NCI-H82 (cell line): ENCODE measurements at places on chromosomes 6 and 20.

- DNase-seq = no peak
These were observed 27.6 kb upstream of the MRGBP start for GRCh38 chr20:62768551-62769287.

GRCh38 chr6:110831405-110831804 lies 16.1 kb upstream of the CDK19 start:
- no peak for DNase-seq

DNA sequence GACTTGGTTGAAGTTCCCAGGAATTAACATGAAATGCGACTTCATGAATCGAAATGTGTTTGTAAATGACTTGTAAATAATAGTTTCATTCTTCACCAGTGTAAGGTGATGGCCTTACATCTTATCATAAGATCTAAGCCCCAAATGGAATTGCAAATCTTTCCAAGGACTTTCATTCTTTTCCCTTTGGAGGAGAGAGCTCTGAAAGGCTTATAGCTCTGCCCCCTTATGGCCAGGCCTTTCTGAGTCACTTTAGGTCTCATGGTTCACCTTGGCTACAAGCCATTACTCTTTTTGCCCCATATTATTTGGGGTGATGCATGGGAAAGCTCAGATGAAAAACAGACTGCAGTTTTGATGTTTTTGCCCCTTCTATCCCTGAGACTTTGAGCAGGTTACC lies 209.1 kb upstream of the BMP2 start:
- DNase-seq = peak; percentile 34

DNA sequence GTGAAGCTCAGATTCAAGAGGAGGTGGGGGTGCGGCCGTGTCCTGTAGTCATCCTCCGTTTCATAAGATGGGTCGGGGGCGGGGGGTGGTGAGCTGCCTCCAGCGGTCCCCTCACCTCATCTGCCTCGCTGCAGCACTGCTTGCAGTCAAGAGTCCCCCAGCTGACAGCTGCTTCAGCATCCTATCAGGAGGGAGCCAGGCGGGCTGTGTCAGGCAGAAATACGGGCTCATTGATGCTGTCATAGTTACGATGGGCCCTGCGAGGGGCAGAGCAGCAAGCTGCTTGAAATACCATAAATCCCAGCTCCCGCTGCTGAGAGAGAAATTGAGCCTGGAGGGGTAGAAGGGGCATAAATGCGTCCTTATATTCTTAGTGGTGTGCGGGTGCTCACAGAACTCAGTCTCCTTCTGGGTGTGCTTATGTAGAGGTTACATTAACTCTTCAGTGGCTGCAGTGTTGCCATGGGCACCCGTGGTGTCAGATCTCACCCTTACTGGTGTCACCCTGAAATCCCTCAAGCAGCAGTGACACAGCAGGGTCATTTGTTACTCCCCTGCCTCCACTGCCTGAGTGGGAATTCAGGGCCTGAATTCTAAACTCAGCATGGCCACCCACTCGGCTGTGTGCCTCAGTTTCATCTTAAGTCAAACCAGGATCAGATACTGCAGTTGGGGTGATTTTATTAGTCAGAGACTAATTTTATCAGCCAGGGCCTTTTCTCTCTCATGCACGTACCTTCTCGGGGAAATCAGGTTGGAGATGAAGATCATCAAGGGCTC lies 21.8 kb downstream of the CCDC167 start:
- DNase-seq = no peak

- DNase-seq = no peak
These were observed 69.5 kb downstream of the LCA5 start for GRCh38 chr6:79467716-79468115.

- peak; percentile 14 for DNase-seq
These were observed 189.6 kb upstream of the FBXL4 start for GRCh38 chr6:99137314-99137713.

- no peak for DNase-seq
These were observed 303.4 kb downstream of the THBS2 start for GRCh38 chr6:168949981-168950857.

DNA sequence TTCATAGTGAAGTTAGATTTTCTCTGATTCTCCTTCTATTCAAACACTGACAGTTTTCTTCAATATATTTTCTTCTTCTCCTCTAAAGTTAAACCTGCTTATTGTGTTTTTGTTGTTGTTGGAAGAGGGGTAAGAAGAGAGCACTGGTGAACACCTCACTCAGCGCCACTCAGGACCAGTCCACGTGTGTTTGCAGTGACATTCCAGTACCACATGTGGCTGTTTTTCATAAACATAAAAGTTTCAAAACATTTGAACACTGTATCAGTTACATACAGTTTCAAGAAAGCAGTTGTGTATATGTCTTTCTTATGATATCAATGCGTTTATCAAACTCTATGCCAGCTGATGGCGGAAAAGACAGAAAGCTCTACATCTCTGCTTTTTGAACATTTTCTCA lies 86.7 kb downstream of the HMGCLL1 start:
- no peak for DNase-seq

DNA sequence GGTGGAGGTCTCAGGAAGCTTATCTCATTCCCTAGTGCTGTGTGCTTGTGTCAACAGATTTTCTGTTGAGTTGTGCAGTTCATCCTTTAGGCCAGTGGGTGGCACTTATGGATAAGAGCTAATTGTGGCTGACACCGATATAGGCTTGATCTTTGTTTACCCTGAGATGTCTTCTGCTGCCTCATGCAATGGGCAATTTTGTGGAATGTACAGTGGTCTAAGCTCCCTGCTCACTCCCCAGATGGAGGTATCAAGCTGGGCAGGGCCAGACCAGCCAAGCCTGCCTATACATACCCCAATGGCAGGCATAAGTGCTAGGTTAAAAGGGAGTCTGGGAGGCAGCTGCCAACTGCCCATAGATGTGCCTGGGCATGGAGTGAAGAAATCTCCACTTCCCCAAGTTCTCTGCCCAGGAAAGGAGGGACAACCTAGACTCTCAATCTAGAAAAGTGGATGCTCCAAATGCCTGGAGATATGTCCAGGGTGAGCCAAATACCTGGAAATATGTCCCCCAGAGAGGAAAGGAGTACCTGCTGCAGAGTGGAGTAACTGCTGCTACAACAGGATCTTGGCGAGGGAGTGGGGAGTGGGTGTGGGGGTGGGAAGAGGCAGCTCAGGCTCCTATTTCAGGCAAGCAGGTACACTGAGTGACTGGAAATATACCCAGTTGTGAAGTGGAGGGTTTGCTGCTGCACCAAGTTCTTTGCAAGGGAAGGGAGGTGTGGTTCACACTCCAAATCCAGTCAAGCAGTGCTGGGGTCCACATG lies 53.2 kb upstream of the ARG1 start:
- peak; percentile 82 for DNase-seq

DNA sequence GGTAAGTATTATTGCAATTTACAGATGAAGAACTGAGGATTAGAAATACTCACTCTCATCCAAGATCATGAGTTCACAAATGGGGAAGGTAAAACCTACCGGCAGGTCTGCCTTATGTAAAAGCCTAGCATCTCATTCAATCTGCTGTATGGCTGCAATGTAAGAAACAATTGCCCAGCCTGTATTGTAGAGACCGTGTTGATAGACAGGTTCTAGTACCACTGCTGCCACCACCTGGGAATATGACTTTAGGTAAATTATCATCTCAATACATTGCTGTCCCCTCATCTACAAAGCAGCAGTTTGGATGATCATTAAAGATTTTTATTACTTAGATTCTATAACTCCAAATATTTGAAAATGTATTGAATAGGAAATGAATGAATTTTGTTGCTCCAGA lies 23.3 kb upstream of the ARHGAP18 start:
- no peak for DNase-seq

- DNase-seq = no peak
These were observed 8.5 kb downstream of the ARG1 start for GRCh38 chr6:131581523-131581922.

- no peak for DNase-seq
These were observed 46.9 kb upstream of the NAA20 start for GRCh38 chr20:19970256-19970765.

GRCh38 chr20:61776491-61777075 lies 289.1 kb downstream of the TAF4 start:
- no peak for DNase-seq

DNA sequence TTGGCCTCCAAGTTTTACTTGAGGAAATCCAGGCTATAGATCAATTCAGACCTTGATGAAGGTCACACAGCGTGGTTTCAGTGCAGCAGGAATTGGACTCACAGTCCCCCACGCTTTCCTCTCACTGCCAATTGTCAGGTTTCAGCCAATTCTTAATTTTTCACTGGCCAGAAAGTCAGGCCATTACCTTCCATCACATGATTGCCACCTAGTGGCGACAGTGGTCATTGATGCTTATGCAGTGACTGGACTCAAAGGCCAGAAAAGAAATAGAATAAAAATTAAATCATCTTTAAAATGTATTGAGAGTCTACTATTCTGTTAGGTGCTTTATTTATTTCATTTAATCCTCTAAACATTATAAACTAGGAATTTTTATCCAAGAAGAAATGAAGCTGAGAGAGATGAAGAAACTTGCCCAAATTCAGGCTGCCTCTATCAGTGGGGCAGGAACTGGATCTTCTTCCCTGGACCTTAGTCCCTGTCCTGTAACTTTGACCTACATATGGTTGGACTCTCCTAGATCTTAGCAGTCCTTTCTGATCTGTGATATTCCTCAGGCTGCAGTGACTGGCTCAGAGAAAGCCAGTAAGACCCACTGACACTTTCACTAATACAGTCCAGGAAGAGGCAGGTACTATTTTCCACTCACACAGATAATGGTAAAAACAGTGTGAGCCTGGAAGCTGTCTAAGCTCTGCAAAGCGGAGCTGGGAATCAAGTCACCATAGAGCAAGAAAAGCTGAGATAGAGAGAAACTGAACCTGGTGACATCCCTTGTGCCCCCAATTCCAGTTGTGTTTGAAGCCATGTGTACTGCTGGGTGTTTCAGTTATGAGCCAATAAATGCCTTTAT lies 133.3 kb downstream of the ELOVL4 start:
- peak; percentile 81 for DNase-seq

DNA sequence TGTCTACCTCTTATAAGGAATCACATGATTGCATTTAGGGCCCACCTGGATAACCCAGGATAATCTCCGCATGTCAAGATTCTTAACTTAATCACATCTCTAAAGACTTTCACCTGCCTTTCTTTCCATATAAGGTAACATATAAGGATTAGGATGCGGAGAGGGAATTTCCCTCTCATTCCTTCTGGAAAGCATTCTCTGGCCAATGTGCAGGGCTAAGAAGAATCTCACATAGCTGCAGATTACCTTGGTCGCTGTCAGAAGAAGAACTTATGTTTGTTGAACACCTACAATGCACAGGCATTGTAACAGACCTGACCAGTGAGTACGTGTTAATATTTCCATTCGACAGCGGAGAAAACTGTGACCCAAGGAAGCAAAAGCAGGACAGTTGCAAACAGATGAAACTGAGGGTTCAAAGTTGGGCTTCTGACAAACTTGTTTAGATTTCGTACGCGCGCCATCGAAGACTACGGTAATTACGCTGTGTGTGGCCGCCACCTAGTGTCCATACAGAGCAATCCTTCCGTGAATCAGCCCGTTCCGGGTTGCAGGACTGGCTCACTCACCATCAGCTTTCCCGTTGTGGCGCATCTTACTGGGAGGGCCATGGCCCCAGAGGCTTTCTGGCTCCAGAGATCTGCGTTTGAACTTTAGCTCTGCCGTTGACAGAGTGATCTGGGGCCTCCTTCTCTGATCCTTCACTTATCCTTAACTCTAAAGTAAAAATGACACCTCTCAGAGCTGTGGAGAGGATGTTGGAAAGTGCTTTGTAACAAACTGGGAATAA lies 9.5 kb downstream of the C20orf202 start:
- peak; percentile 85 for DNase-seq

GRCh38 chr6:53510746-53511145 lies 34.2 kb downstream of the GCLC start:
- DNase-seq = no peak

- DNase-seq = peak; percentile 14
These were observed 67.5 kb upstream of the PBOV1 start for GRCh38 chr6:138285800-138286199.

DNA sequence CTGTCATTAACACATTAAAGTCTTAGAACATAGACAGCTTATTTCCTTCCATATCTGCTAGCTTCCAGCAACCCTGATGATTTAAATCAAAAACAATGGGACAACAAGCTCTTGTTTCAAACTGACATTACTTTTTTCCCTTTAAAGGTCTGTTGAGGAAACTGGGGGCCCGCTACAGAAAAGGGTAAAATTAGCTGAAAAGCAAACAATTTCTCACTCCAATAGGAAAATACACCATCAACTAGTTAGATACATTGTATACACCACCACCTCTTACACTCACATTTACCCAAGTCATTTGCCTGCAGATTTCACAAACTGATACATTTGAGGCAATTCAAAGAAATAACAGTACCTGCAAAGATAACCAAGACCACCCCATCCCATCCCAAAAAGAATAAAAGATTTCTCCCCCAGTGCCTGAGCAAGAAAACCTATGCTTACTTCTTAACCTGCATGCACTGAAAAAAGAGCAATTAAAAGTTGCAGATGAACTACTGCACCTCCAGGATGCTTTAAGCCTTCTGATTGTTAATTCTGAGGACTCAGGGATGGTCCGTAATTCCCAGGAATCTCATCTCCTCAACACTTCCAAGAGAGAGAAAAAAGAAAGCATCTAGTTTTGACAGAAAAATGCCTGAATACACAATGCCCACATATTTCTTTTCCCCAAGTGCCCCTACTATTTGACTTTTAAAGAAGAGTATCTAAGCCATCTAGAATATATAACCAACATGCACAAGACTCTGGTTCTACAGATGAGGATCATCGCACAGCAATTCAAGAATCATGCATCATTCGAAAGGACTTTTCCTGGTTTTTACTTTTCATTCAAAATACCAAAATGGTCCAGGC lies 5.6 kb downstream of the ZMYND8 start:
- peak; percentile 10 for DNase-seq
